Iris pigment epithelial cell (primary cell): ENCODE measurements at places on chromosomes 4 and X.

DNA sequence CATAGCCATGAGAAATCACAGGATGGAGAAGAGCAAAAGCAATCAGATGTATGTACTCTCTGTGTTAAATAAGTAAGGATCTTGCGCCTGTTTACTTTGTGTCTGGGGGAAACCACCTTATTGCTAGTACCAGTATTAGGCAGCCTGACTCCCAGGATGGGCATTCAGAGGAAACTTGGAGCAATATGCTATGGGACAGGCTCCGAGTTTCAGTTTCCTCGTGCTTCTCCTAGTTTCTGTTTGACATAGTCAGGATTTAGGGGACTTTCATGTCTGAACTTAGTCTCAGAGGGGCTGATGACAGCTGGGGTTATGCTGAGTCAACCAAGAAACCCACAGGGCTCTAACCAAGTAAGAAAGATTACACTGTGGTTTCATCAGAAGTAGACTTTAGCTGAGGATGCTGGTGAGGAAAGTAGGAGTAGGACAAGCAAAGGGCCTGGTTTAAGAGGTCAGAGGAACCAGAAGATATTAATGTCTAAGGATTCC, 13.5 kb downstream of the NSUN7 start:
- DNase-seq: peak; percentile 55

DNA sequence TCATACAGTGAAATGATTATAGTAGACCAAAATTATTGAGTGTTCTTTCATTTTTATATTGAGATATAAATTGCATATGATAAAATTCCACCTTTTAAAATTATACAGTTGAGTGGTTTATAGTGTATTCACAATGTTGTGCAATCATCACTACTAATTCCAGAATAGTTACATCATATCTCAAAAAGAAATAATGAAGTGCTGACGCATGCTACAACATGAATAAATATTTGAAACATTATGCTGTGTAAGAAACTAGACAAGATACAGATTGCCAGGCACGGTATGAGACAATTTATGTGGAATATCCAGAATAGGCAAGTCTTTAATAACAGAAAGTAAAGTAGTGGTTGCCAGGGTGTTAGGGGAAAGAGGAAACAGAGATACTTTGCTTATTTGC, 871.7 kb downstream of the FAM133A start:
- DNase-seq: no peak

- DNase-seq: peak; percentile 43
Measured at GRCh38 chr4:111537871-111538270, 607.4 kb upstream of the FAM241A start.

- peak; percentile 61 for DNase-seq
Measured at GRCh38 chr4:16213121-16213520, 13.2 kb downstream of the TAPT1 start.

DNA sequence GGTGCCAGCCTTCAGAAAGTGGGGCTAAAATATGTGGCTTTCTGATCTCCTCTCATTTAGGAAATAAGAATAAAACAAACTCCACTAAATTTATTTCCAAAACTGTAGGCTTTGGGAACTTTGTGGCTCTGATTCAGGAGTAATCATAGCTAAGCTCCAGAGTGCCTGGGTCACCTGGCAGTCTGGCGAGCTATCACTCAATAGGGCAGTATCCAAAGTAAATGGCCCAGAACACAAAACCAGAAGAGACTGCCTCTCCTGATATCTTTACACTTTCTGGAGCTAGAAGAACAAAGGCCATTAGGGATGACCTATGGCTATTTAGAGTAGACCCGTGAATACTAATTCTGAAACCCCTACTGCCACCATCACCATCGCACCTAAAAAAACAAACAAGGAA, 17.0 kb upstream of the PPARGC1A start:
- no peak for DNase-seq

DNA sequence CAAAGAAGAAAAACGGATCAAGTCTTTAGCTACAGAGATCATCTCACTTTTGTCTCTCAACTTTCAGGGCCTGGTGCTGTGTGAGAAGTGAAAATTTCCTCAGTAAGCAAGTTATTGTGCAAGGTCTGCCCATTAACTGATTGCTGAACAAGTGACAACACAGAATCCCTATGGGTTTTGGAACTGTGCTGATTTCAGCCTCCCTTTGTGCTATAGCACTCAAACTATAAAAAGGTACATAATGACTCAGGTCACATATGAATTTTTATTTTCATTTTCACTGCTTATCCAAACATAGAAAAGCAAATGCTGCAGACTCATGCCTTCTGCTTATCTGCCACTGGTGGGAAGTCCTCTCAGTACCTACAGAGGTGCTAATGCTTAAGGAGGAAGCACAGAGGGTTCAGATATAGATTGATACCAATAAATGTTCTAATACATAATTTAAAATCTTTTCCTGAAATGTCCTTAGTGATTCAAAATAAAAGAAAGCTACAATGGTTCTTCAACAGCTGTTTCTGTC, 576.2 kb upstream of the CT83 start:
- no peak for DNase-seq

DNA sequence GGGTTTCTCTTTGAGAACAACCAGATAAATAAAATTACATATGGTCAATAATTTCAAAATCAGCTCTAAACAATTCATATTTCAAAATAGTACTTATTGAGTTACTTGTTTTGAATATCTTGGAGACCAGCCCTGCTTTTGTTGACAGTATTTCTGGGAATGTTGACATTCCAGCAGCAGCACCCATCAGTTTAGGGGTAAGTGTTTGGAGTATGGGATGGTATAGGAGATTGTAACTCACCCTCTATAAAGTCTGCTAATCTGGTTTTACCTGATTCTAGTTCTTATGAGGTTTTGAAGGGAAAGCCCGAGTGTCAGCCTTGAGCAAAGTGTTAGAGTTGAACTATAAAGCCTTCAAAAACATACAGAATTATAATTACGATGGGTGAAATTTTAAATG, 139.2 kb upstream of the ANKRD50 start:
- no peak for DNase-seq

DNA sequence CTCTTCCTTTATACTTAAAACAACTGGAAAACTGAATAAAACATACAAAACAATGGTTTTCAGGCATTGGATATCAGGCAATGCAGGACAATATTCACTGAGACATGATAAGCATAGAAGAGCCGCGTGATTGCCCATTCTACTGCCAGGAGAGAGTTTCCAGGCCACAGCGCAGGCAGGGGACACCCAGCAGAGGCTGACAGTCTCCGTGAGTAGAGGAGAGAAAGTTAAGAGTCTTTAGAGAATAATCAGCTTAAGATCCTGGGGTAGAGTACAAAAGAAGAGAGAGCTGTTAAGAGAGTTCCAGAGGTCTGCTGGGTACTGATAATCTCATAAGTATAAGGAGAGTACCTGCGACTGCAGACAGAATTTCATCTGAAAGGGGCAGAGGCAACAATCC, 18.4 kb upstream of the FRAS1 start:
- DNase-seq: no peak

DNA sequence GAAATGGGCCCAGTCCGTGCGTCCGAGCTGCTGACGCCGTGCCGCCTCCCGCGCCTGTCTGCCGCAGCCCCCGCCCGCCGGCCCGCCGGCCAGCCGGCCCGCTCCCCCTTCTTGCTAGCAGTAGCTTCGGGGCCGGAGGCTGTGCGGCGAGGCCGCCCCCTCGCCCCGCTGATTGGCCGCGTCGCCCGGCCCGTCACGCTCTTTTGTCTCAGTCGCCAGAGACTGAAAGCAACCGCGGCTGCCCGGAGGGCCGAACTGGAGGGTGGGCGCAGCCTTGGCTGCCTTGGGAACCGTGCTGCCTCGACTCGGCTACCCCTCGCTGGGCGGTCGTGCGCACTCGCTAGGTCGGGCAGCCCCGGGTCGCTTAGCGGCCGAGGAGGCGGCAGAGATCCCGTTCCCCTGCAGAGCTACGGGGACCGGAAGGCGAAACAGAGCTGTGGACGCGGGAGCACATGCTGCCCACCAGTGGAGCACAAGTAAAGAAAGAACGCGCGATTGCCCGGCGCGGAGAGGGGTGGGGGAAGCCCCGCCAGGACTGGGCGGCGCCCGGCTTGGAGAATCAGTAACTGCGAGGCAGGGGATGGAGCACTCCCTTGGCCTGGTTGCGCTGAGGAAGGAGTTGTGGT, at the start of gene ZCCHC18:
ZCCHC18 (plus strand) TSS at position 198 of the 626 bp plus-strand sequence. CDS start 1,589 bp downstream, outside the sequence.
- peak; percentile 50 for DNase-seq

GRCh38 chr4:185457136-185457535, 14.4 kb downstream of the CCDC110 start:
- no peak for DNase-seq

DNA sequence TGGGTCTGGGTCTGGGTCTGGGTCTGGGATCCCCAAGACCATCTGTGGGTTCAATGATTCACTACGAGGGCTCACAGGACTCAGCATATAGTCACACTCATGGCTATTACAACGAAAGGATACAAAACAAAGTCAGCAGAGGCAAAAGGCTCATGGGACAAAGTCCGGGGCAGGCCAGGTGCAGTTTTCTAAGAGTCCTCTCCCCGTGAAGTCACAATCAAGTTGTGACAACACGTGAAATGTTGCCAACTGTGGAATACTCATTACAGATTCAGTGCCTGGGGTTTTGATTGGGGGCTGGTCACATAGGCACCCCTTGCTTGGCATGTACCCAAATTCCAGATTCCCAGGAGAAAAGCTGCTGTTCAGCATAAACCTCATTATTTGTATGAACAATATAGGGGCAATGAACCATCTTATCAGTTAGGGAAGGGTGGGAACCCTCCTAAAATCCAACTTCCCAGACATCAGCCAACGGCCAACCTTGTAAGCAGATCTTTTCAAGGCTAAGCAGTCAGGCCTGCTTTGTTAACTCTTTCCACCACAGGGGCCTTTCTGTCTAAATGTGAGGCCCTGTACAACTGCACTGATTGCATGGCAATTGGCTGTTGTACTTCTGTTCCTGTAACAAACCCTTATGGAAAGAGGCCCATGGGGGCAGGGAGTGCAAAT, 58.2 kb upstream of the DIPK2B start:
- no peak for DNase-seq

DNA sequence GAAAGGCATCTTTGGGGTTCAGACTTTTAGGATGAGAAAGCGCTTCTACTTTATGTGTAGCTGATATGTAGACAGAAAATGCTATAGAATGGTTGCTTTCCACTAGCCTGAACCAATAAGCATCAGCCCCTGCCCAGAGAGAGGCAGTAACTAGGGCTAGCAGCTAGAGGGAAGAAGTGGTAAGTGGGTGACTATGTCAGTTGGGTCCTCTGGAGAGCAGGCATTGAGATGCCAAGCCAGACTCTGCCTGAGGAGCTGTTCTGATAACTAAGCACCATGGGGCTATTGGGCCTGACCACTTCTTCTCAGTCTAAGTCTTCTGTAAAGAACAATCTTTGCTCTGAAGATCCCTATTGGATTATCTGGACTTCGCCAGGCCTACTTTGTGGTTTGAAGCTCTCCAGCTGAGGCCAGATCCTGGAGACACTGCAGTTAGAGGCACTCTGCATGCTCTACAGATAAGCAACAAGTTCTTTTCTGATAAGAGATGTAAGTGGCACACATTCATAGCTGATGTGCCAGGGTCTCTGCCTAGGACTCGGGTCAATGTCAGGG, 146.1 kb downstream of the RBM46 start:
- no peak for DNase-seq

- DNase-seq: peak; percentile 46
Measured at GRCh38 chr4:186192066-186192612, 772 bp downstream of the CYP4V2 start.

DNA sequence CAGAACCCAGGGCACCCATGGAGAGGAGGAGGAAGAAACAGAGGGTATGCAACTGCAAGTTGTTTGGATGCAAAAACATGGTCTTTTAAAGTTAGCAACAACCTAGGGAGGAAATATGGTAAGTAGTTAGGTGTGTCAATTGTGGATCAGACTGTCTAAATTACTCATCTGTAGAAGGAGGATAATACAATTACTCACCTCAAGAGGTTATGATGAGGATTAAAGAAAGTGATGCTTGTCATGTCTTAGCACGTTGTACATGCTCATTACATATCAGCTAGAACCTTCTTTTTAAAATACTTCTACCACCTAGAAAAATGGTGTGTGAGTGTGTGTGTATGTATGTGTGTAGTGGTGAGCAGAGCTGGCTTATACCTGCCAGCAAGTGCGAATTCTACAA, 2.3 kb upstream of the C1QTNF7 start:
- no peak for DNase-seq

DNA sequence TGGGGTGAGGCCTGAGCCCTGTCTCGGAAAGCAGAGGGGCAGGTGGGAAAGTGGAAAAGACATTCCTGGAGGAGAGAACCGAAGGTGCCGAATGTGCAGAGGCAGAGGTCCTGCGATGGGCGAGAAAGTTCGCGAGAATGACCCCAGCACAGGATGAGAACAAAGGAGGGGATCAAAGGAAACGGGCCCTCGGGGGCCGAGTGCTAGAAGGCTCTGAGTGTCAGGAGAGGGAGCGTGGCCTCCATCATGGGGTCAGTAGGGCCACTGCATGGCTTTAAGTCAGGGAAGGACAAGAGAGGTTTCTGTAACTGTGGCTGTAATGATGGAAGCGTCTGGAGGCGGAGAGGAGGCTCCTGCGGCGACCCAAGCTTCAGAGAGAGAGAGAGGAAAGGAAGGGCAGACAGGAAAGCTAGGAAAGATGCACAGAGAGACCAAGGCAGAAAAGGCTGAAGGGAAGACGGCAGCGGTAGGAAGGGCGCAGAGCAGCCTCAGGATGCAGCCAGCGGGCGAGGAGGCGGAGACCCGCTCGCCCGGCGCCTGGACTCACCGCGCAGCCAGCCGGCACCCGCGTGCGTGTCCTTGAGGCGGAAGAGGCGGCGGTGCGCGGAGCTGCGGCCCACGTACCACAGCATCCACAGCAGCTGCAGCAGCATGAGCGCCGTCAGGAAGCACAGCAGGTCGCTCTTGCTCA, 669 bp downstream of the OTOP1 start:
- DNase-seq: peak; percentile 36

GRCh38 chr4:23884261-23884660, 5.6 kb downstream of the PPARGC1A start:
- no peak for DNase-seq

DNA sequence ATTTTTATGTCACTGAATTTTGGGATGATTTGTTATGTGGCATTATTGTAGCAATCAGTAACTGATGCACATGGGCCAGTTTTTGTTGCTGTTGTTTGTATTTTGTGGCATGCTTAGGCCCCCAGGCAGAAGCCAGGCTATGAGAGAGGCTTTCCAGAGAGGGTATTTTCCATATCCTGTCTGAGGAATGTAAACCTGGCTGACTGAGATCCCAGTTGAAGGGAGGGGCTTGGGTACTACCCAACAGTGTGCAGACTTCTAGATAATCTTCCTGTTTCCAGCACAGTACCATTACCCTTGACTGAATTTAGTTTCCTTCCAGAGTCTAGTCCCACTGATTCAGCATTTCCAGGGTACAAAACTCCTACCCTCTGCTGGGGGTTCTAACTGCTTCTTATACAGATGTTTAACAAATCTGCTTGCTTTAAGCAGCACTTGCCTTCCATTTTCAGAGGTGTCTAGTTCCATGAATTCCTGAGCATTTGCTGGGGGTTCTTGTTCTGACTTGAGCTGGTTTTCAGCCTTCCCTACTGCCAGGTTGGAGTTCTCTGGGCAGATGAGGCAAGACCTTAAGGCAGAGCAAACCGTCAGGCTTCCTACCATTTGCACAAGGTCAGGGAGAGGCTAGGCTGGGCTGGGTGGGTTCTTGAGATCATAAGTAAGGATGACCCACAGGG, 104.7 kb upstream of the EGFL6 start:
- DNase-seq: peak; percentile 36
